ENCODE measurements at places on chromosomes 16 and 17. TPM values are rescaled to one million over a fixed set of nuclear protein-coding genes. Genes with fewer than 3 reads are reported as not detected.

Gene MT4
- not detected for total RNA-seq

Gene KRTAP2-2
- not detected for total RNA-seq

Gene LHX1
- 8.6 TPM for total RNA-seq

Gene TMC8
- total RNA-seq = 1.4 TPM

GRCh38 chr17:1089915-1090314 is 89.9 kb downstream of the ABR start:
- no peak for DNase-seq

DNA sequence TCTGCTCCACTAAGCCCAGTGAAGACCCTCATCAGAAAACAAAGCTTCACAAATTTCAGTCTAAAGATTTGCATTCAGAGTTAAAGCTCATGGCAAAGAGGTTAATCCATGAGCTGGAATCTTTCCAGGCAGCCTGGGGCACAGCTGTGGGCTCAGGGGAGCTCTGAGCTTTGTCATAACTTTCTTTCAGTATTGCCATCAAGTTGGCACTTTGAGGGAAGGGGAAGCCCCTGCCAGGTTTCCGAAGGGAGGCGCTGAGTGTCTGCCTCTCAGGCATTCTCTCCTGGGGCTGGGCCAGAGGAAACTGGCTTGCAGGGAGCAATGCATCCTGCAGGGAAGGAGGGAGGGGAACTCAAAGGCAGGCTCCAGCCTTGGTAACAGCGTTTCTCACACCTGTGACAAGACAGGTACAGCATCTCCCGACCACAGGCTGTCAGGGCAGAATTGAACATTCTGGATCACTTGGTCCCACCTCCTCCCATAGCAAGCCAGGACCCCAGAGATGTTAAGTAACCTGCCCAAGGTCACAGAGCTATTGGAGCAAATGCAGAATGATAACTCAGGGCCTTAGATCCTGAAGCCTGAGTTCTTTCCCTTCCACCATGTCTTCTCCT is 3.9 kb downstream of the LPO start:
- no peak for DNase-seq

Data from Panc1 (cell line).